ENCODE measurements at places on chromosomes 3 and 15.

GRCh38 chr3:17141699-17142098 lies 256.9 kb downstream of the PLCL2 start:
- DNase-seq: no peak

GRCh38 chr15:40696228-40696627 lies 1.3 kb downstream of the RAD51 start:
- DNase-seq: no peak

GRCh38 chr3:140076552-140076951 lies 141.6 kb downstream of the CLSTN2 start:
- DNase-seq: no peak

DNA sequence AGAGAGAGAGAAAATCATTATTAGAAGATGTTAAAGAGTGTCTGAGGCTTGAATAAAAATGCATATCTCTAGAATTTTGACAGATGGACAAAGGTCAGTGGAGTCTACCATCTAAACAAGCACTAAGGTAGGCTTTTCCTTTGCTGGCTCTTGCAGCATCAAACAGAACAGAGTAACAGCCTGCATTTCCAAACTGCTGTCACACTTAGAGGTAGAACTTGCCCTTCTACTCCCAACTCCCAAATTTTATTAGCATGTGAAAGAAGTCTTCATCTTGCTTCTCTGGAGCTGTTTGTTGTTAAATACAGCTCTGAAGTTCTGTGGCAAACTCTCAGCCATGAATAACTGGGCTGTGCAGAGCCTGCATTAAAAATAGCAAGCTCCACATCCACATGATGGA lies 4.1 kb upstream of the MB21D2 start:
- no peak for DNase-seq

- no peak for DNase-seq
Observed at GRCh38 chr3:44984335-44984734, 8.3 kb downstream of the EXOSC7 start.

DNA sequence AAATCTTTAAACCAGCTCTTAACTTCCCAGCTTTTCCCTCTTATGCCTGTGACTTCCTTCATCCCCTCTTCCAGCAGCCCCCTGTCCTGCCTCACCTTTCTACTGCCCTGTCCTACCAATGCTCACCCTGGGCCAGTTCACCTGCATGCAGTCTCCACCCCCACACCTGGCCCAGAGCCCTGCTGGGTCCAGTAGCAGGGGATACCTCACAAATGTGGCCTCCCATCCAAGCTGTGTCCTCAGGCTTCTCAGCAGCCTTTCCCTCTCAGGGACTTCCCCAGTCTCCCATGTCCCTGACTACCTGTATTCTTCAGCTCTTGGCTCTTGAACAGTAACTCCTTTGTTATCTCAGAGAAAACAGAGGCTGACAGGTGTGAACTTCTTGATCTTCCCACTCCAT lies 503.2 kb downstream of the MFSD1 start:
- no peak for DNase-seq

DNA sequence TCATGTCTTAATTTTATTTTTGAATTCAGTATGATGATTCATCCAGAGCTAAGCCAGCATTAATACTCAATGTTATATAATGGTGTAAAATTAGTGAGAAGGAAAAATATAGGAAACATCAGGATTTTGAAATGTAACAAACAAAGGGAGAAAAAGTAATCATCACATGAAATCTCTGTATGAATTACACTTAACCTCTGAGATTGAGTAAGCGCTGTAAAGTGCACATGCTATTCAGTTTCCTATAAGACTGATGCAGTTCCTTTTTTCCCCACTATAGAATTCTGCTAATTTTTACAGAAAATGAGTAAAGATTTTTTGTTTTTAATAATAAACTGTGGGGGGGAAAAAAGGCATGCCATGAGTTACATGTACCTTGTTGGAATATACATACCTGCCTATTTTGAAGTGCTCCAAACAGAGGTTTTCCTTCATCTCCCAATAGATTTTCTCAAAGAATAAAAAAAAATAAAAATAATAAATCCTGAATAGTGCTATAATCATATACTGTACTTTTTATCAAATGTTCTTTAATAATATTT lies 64.0 kb upstream of the TTBK2 start:
- DNase-seq: no peak

DNA sequence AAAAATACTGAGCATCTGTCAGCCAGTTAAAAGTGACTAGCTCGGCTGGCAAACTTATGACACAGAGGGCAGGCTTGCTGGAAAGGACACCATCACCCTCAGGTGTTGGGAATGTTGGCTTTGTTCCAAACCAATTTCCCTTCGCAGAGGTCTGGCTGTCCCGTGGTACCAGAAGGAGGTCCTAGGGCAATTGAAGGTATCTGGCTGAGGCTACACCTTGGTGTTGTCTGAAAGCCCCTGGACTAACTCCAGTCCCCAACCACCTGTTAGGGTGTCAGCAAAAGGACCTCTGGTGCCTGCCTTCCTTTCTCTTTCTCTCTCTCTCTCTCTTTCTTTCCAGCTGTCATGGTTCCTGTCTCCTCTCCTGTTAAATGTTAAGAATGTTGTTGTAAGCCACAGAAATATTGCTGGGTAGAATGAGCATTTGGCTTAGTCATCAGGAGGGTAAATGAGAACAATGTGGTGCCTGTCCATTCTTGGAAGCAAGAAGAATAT lies 12.5 kb downstream of the PRR20G start:
- no peak for DNase-seq

GRCh38 chr15:35062738-35063099 lies 22.4 kb downstream of the NANOGP8 start:
- DNase-seq: no peak

- DNase-seq: no peak
Observed at GRCh38 chr15:51126842-51127241, 32.1 kb upstream of the TNFAIP8L3 start.

DNA sequence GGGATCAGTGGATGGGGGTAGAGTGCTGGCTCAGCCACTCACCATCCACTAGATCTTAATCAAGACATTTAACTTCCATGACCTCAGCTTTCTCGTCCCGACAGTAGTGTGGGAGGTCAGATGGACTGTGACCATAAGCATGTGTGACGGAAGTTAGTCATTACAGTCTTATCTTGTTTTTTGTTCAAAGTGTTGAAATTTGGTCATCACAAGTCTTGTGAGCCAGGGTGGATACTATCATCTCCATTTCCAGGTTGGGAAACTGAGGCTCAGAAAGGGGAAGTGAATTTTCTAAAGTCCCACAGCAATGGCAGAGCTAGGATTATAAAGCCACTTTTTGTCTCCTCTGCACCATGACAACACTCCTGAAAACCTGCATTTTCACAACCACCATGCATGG lies 32.0 kb upstream of the ITGA11 start:
- no peak for DNase-seq

- no peak for DNase-seq
Observed at GRCh38 chr3:100830931-100831330, 121.6 kb downstream of the TFG start.

DNA sequence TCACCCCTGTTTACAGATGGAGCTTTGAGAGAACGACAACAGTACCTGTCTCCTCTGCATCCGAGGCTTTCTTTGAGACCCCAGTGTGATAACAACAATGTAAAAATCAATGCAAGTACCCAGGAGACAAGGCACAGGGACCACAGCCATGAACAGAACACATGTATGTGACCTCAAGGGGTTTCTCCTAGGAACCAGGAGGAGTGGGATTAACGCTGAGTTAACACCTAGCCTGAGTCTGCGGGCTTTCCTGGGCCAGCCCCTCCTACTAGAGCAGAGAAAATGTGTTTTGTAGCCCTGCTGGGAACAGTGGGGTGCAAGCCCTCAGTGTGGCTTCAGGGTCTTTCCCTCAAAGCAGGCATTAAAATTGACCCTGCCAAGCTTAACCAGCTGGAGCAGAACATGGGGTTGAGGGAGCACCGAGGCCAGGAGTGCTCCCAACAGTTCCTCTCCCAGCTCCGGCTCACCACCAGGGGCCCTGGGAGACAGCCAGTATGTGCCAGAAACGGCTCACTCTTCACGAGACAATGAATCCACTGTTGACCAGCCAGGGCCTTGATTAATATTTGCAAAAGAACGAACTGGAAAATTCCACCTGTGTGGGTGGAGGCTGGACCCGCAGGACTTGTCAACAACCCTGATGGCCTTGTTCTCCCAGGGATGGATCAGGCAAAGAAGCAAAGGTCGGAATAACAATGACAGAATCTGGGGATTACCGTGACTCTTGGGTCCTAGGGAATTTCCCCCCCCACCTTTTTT lies 3.6 kb downstream of the CHDH start:
- no peak for DNase-seq

- DNase-seq: no peak
Observed at GRCh38 chr15:60639502-60639901, 160.6 kb upstream of the ICE2 start.

GRCh38 chr3:171688593-171688992 lies 121.7 kb downstream of the PLD1 start:
- no peak for DNase-seq

GRCh38 chr3:127748754-127749327 lies 73.5 kb downstream of the MGLL start:
- no peak for DNase-seq

GRCh38 chr3:107683447-107683846 lies 160.7 kb downstream of the BBX start:
- DNase-seq: no peak

DNA sequence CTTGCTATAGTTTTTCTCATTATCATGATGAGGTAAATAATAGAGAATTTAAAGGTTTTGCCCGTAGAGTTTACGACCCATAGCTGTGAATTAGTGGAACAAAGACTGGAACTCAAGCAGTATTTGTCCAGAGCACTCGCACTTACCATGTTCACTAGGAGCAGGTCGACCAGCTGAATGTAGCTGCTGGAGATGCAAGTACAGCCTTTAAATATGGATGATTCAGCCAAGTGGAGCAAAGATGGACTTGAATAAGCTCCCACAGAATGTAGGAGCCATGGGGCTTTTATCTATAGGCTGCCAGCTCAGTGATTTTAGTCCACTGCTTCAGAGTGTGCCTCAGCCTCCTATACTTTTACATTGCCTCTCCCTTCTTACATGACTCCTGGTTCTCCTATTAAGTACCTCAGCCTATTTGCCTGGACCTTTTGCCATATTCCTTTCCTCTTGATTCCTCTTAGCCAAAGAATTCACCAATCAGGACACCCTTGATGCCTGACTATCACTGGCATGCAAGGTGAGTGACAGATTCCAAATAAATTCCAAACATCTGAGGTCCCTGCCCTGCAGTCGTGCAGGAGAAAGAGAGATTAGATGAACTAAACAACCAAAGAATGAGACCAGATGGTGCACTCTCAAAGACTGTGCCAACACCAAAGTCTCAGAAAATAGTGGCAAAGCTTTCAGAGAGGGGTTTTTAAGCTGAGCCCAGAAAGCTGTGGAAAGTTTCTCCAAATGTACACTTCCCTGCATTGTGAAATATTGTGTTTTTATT lies 3.9 kb downstream of the MKRN3 start:
- DNase-seq: no peak

DNA sequence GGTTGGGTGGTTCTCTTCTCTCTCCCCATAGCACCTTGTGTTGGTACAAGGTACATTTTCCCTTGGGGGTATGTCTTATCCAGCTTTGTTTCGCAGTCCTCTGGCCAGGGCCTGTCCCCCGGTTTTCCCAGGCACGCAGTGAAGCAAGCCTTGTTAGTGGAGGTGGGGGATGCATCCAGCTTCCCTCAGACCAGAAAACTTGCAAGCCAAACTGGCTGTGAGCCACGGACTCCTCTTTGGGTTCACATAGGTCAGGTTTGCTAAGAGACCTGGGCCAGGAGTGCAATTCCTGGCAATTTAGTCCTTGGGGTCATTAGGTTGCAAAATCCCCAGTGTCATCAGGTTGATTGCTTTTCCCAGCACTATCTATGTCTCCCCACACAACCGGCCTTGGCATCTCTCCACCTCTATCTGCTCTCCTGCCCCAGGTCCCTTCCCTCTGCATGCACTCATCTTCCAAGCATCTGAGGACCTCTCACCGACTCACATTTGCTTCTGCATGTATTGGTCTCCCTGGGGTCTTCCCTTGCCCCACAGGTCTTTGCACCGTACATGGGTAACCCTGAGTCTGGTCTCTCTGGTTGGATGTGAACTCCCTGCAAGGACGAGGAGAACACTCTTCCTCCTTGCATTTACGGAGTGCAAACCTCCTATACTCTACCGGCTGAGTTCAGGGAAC lies 34.2 kb downstream of the BCL2L10 start:
- DNase-seq: no peak

- no peak for DNase-seq
Observed at GRCh38 chr15:100263721-100264455, 77.9 kb downstream of the ADAMTS17 start.
